ENCODE measurements at places on chromosomes 5 and 9.
A peak's percentile ranks its signal among the peaks of the same experiment; 100 is the strongest.

GRCh38 chr9:134768709-134769351, 111.8 kb upstream of the FCN2 start:
- DNase-seq, result no peak

GRCh38 chr5:62143268-62144229, 162.5 kb upstream of the KIF2A start:
- peak; percentile 54 for DNase-seq

GRCh38 chr5:9713356-9713755, 83.2 kb upstream of the TAS2R1 start:
- DNase-seq, result no peak

GRCh38 chr5:83378624-83379289, 92.8 kb upstream of the VCAN start:
- DNase-seq, result no peak

DNA sequence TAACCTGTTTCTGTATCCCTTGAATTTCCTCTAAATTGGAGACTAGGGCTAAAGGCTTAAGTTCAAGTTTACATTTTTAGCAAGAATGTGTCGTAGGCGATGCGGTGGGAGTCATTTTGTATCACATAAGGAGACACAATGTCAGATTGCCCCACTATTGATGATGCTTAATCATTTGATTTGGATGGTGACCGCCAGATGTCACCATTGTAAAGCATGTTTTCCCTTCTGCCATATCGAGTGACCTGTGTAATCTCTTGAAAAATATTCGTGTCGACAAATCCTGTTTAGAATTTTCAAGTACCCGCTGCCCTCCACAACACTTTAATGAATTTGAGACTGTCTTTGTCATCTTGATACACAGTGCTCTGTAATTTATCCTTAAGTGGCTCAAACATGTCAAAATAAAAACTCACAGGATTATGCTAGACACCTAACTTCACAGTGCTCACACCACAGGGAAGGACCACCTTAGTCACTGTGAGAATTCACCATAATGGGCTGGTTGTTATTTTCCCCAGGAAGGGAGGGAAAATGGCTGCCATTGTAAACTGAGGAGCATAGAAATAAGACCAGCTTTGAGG, 34.5 kb upstream of the SLC46A2 start:
- DNase-seq, result peak; percentile 29

- peak; percentile 50 for DNase-seq
Observed at GRCh38 chr5:73031839-73032238, 76.0 kb downstream of the FCHO2 start.

DNA sequence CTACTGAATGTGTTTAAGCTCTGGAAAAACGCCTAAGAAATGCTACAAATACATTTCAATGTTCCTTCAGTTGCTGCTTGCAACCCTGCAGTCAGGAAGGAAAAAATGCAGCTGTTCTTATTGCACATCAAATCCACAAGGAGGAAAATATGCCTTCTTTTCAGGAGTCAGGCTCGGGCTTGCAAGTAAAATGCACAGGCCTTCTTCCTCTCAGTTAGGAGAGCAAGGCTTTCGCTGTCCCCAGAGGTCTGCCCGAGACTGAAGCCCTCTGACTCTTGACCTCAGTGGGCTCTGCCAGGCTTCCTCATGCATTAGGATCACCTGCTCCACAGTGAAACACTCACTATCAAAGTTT, 899 bp upstream of the SHC3 start:
- peak; percentile 47 for DNase-seq

GRCh38 chr9:97508852-97509251, 7.4 kb downstream of the TMOD1 start:
- DNase-seq, result no peak

DNA sequence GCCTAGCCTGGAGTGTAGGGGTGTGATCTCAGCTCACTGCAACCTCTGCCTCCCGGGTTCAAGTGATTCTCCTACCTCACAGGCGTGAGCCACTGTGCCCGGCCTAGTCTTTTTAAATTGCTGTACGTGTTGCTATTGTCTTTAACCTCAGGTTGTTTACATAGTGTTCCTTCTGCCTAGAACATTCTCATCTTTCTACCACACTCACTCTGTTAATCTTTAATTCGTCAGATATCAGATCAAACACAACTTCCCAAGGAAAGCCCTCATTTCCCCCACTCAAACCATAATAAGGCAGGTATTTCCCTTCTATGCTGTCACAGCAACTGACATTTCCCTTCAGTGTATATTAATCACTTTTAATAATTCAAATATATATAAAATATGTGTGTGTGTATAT, 1310.0 kb upstream of the C9orf72 start:
- peak; percentile 92 for DNase-seq

DNA sequence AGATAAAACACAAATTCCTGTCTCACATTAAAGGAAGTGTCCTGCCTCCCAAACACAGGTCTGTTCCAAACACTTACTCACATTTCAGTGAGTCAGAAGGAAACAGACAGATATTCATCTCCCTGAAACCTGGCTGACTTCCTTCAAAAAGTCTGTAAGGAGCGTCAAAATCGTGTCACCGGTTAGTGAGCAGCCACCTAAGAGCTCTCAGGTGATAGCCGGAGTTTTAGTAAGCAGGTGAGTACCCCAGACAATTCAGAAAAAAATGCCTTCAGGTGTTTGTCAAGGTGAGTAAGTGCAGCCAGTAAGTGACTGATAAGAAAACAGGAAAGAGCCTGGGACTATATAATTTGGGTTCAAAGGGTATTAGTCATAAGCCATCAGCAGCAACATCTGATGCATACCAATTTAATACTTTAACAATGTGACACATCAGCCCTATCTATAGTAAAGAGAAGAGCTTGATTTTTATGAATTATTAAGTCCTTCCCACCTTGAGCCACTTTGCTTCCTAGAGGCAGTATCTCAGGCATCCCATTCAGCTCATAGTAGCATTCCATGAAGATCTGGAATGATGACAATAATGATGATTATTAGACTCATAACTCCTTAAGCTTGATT, 1.3 kb upstream of the ITGA2 start:
- DNase-seq, result peak; percentile 82

DNA sequence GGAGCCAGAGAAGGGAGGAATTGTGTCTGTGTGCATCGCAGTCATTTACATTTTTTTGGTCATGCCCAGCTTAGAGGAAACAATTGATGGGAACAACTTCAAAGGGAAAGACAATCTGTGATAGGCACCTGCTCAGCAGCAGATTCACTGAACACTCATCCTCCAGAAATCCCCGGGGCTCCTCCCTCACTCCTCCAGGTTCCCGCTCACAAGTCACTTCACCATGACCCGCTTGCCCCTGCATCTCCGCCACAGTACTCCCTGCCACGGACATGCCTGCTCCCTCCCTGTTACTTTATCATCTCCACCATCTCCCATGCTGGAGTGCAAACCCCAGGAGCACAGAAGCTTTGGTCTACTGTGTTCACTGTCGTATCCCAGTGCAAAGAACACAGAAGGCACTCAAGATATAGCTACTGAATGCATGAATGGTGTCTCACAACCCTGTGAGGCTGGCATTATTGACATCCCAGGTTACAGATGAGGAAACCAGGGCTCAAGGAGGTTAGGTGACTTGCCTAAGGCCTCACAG, 16.2 kb downstream of the LHX6 start:
- no peak for DNase-seq

GRCh38 chr5:147686421-147686820, 96.1 kb downstream of the JAKMIP2 start:
- no peak for DNase-seq

Measured in renal cortical epithelial cell (primary cell).